ENCODE measurements at places on chromosomes 16 and 17. TPM values are rescaled to one million over a fixed set of nuclear protein-coding genes. Genes with fewer than 3 reads are reported as not detected.

DNA sequence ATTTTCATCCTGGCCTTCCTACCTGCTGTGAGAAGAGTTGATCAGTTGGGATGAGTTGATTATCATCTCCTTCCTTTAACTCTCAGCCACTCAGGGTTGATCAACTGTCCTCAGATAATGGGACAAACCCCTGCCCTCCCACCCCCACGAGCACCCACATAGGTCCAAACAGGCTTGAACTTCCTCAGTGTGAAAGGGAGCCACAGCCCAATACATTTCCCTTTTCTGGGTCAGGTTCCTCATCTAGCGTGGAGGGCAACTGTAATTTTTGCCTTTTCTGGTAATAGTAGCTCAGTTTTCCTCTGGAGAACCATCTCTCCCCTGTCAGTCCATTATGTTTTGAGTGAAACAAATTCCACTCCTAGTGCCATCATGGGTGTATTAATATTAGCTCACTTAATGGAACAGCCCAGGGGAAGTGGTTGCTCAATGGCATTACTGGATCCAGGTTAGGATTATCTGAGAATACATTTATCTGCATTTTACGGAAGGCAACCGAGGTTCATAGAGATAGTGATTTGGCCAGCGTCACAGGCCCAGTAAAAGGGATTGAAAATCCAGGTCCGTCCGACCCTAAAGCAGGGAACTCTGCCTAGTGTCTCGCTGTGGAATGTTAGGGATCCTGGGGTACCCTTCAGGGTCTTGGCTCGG is 476 bp upstream of the LPCAT2 start:
- peak overlapping the region; percentile 26 for H3K4me3 ChIP-seq
- peaks cover 5% of the 10 kb centered on the region for H3K4me1 ChIP-seq
- no peaks in the 10 kb centered on the region for H3K36me3 ChIP-seq

- peaks cover 24% of the 10 kb centered on the region for H3K27me3 ChIP-seq
- H3K27ac ChIP-seq: no peak overlapping the region
- H3K36me3 ChIP-seq: no peaks in the 10 kb centered on the region
- no peak overlapping the region for H3K4me3 ChIP-seq
These were observed 47.9 kb upstream of the CPHXL start for GRCh38 chr16:75774197-75774596.

DNA sequence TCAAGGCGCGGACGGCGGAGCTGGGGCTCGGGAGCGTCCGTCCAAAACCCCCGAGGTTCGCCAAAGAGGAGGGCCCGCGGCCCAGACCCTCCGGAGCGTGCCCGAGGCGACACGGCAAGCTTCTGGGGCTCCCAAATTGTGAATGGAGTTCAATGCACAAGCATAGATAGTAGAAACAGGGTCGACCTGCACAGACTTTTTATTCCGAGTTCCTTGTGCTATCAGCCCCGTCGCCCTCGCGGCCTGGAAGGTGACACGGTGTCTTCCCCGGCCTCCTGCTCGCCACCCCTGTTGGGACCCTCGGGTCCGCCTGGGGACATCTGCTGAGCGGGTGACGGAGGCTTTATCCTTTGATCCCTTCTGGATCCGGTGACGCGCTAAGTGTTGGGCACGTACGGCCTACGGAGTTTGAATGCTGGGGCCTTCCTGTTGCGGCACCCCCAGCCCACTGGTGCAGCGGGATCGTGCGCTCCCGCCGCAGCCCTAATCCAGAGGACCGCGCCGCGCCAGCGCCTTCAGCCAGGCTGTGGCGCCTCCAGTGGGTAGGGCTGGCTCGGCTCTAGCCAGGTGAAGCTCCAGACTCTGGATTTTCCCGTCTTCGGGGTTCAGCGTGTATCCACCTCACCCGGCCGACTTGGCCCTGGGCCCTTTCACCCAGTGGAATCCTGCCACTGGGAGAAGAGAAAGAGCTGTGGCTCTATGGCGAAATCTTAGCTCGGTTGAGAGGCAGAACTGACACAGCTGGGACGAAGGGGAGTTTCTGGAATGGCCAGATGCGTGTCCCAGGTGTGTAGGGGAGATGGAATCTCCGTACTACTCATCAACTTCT is 17.0 kb upstream of the NTN1 start:
- peaks cover 9% of the 10 kb centered on the region for H3K4me1 ChIP-seq
- DNase-seq: no peak
- H3K36me3 ChIP-seq: no peaks in the 10 kb centered on the region
- H3K27me3 ChIP-seq: peaks cover 57% of the 10 kb centered on the region
- H3K4me3 ChIP-seq: no peak overlapping the region
- no peak overlapping the region for H3K27ac ChIP-seq

GRCh38 chr16:20410121-20410723 is 888 bp downstream of the ACSM5 start:
- H3K27me3 ChIP-seq: peaks cover 6% of the 10 kb centered on the region
- H3K36me3 ChIP-seq: no peaks in the 10 kb centered on the region
- H3K27ac ChIP-seq: no peak overlapping the region
- no peak overlapping the region for H3K4me3 ChIP-seq
- H3K4me1 ChIP-seq: no peaks in the 10 kb centered on the region

DNA sequence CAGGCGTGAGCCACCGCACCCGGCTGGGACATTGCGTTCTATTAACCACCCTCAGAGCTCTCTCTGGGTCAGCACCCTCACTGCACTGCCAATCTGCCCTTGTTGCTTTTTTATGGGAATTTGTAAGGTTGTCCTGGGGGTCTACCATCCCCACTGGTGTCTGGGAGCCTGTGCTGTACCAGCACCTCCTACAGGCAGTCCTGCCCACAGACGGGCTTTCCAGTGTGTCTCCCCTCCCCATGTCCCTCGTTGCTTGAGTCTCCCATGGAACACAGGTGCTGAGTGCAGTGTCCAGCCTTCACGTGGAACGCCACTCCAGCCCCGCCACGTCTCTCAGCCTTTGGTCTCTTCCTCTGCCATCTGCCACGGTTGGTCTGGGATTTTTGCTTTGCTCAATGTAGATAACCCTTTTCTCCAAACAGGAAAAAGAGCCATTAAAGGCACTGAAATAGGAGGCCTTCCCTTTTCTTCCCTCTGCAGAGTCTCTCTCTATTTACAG is 68.0 kb upstream of the CBX4 start:
- no peak overlapping the region for H3K27ac ChIP-seq
- H3K36me3 ChIP-seq: no peaks in the 10 kb centered on the region
- DNase-seq: no peak

DNA sequence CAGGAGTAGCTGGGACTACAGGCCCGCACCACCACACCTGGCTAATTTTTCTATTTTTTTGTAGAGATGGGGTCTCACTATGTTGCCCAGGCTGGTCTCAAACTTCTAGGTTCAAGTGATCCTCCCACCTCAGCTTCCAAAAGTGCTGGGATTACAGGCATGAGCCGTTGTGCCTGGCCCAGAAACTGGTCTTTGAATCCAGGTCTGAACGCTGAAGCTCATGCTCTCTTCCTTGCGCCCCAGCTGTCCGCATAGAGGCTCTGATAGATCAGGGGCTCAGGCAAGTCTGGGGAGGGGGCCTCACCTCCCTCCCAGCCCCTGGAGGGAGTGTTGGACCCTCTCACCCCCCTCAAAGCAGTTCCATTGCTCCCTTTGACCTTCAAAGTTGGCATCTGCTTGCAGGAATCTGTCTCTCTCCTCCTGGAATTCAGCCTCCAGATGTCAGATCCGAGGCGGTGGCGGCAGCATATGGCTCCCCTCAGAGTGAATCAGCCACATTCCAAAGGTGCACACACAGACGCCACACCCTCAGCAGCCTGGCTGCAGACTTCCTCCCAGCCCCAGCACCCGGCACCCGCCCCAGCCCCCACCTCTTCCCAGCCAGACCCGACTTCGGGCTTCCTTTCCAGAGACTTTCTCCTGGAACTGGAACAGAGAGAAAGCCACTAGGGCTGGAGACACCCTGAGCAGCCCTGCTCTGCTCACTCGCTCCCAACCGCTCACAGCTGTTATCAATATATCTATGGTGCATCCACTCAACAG is 16.9 kb upstream of the GLIS2 start:
- H3K27ac ChIP-seq: no peak overlapping the region
- H3K36me3 ChIP-seq: peaks cover 7% of the 10 kb centered on the region
- H3K4me1 ChIP-seq: no peaks in the 10 kb centered on the region

DNA sequence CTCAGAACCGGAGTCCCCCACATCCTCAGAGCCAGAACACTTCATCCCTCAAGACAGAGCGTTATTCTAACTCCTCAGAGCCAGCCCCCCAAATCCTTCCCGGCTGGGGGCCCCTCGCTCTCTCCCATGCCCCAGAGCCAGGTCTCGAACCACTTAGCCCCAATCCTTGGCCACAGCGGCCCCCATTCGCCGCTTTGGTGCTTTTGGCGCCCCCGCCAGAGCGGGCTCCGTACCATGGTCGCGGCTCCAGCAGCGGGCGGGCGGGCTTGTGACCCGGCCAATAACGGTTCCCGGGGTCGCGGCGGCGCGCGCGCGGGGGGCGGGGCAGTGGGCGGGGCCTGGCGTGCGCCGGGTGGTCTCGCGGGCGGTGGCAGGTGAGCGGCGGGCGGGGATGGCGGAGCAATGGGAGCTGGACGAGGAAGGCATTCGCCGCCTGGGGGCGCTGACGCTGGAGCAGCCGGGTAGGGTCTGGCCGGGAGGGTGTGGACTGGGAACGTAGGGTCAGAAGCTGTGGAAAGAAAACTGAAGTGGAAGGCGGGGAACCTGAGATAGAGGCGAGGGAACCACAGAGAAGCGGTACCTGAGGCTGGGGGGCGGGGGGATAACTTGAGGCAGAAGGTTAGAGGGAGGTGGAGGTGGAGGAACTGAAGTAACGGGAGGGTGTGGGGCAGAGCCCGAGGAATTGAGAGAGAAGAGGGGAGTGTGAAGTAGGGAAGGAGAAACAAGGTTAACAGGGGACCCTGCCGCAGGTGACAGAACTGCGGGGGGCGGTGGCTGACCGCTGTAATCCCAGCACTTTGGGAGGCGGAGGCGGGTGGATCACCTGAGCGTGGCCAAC is at the start of the genes KCTD19 and LRRC36:
Gene KCTD19, minus strand, starts transcription at position 270 of the 838 bp plus-strand sequence. Its CDS starts 34 bp downstream, at position 236.
Gene LRRC36, plus strand, starts transcription at position 344 of the 838 bp plus-strand sequence. Its CDS starts 48 bp downstream, at position 392.
- H3K4me1 ChIP-seq: peaks cover 16% of the 10 kb centered on the region
- peak; percentile 87 for DNase-seq
- peak within 1 kb of the TSS; percentile 91 for H3K4me3 ChIP-seq
- H3K36me3 ChIP-seq: no peaks in the 10 kb centered on the region
- peak within 1 kb of the TSS; percentile 88 for H3K27ac ChIP-seq

GRCh38 chr17:42709561-42709960 is 27.2 kb downstream of the CNTNAP1 start:
- no peaks in the 10 kb centered on the region for H3K27me3 ChIP-seq
- no peak for DNase-seq
- no peak overlapping the region for H3K4me3 ChIP-seq
- H3K4me1 ChIP-seq: peaks cover 18% of the 10 kb centered on the region

GRCh38 chr17:35630530-35631148 is 43.5 kb downstream of the AP2B1 start:
- no peak overlapping the region for H3K4me3 ChIP-seq
- no peak for DNase-seq
- H3K36me3 ChIP-seq: peaks cover 22% of the 10 kb centered on the region
- H3K4me1 ChIP-seq: no peaks in the 10 kb centered on the region

- H3K36me3 ChIP-seq: no peaks in the 10 kb centered on the region
- H3K4me3 ChIP-seq: no peak overlapping the region
- peaks cover 20% of the 10 kb centered on the region for H3K27me3 ChIP-seq
- H3K4me1 ChIP-seq: no peaks in the 10 kb centered on the region
- DNase-seq: no peak
- no peak overlapping the region for H3K27ac ChIP-seq
These were observed 54.0 kb upstream of the CIBAR2 start for GRCh38 chr16:85166281-85166680.

GRCh38 chr17:3040882-3041281 is 22.5 kb downstream of the OR1D5 start:
- H3K4me1 ChIP-seq: peaks cover 3% of the 10 kb centered on the region
- peaks cover 10% of the 10 kb centered on the region for H3K27me3 ChIP-seq
- no peak for DNase-seq
- no peaks in the 10 kb centered on the region for H3K36me3 ChIP-seq

DNA sequence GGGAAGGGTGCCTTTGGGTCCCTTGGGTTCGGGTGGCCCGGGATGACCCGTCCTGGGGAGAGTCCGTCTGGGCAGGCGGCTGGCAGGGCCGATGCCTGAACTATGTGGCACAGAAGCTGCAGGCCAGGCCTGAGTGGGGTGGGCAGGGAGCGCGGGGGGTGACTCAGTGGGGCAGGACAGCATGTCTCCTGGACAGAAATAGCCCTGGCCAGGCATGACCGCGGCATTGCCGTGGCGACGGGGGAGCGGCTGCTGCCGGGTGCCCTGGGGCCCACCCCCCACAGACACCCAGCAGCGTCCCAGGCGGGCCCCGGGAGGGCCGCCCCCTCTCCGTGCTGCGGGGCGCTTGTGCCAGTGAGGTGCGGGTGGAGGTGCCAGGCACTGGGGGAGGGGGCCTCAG is 1.8 kb upstream of the C1QTNF8 start:
- H3K27me3 ChIP-seq: no peaks in the 10 kb centered on the region
- H3K27ac ChIP-seq: no peak overlapping the region
- H3K4me3 ChIP-seq: no peak overlapping the region
- H3K4me1 ChIP-seq: no peaks in the 10 kb centered on the region
- no peaks in the 10 kb centered on the region for H3K36me3 ChIP-seq
- no peak for DNase-seq

The KCNAB3 gene
- 7.2 TPM for total RNA-seq

The GINS2 gene
- total RNA-seq: 59.9 TPM

The KRT32 gene
- total RNA-seq: not detected

The ARHGAP27 gene
- 37.8 TPM for total RNA-seq

The GPR179 gene
- 0.07 TPM for total RNA-seq

The SPG7 gene
- 78.6 TPM for total RNA-seq

The NARF gene
- 63.9 TPM for total RNA-seq

The CLEC19A gene
- not detected for total RNA-seq

The LRRC37A3 gene
- 4.8 TPM for total RNA-seq

The TRAPPC2L gene
- 56.4 TPM for total RNA-seq

The G6PC1 gene
- total RNA-seq: not detected

The CMTM4 gene
- total RNA-seq: 3.2 TPM
